ENCODE measurements at places on chromosomes 1 and 21.

GRCh38 chr1:7404046-7404742 lies 366.9 kb upstream of the VAMP3 start:
- no peak for DNase-seq

GRCh38 chr1:168708698-168709404 lies 20.2 kb downstream of the DPT start:
- DNase-seq: peak; percentile 31

GRCh38 chr1:107623431-107623830 lies 341.5 kb downstream of the VAV3 start:
- no peak for DNase-seq

DNA sequence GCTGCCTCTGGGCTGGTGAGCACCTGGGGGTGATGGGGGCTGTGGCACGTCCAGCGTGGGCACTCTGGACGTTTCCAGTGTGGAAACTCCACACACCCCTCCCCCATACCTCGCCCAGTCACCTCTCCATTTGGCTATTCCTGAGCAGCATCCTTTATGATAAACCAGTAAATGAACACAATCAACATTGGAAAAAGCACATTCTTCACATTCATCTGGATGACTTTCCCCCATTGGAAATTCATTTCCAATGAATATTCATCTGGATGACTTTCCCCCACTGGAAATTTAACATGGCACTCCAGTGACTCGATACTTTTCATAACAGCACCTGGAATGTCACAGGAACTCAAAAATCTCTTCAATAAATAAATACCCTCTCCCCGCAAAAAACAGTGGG lies 104.8 kb upstream of the KRTAP19-8 start:
- DNase-seq: no peak

- DNase-seq: no peak
Observed at GRCh38 chr1:229869240-229869639, 197.8 kb upstream of the GALNT2 start.

- DNase-seq: no peak
Observed at GRCh38 chr1:5620997-5621396, 371.2 kb downstream of the NPHP4 start.

GRCh38 chr1:13730291-13730690 lies 30.3 kb downstream of the PRDM2 start:
- DNase-seq: no peak

GRCh38 chr1:167899253-167899681 lies 14.7 kb downstream of the ADCY10 start:
- peak; percentile 65 for DNase-seq

- peak; percentile 93 for DNase-seq
Observed at GRCh38 chr1:198657550-198658064, 18.8 kb downstream of the PTPRC start.

GRCh38 chr1:182993746-182994145 lies 29.5 kb upstream of the LAMC1 start:
- no peak for DNase-seq

DNA sequence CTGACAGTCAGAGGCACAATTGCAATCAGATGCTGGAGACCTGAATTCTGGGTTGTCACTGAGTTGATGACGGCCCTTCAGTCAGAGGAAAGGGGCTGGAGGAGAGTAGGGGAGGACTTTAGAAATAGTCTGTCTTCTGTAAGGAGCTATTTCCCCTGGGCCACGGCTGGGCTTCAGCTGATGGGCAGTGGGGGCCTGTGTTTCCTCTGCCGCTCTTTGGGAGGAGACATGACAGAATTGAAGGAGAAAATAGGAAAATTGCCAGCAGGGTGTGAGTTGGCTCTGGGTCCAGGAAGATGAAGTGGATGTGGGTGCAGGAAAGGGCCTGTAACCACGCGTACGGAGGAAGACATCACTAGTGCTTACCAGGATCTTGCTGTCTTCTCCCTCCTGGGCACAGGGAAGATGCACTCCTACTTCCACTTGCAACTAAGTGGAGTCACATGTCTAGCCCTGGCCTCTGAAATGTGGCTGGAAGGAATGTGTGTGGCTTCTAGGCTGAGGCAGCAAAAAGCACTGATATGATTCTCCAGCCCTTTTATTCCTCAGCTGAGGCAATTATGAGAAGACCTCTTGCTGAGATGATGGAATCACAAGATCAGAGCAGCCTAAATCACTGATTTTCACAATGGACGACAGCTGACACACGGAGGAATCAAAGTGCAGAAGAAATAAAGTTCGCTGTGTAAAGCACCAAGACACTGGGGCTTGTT lies 250.0 kb downstream of the GRIK3 start:
- peak; percentile 1 for DNase-seq

GRCh38 chr1:8047112-8047511 lies 21.0 kb upstream of the ERRFI1 start:
- no peak for DNase-seq

GRCh38 chr1:12040457-12041051 lies 21.3 kb downstream of the MIIP start:
- peak; percentile 75 for DNase-seq

- no peak for DNase-seq
Observed at GRCh38 chr1:36693603-36694002, 210.9 kb upstream of the CSF3R start.

- DNase-seq: no peak
Observed at GRCh38 chr21:45404730-45405270, at the start of gene COL18A1. COL18A1 (plus strand) TSS chr21:45405165; CDS start chr21:45405231, 66 bp downstream.

DNA sequence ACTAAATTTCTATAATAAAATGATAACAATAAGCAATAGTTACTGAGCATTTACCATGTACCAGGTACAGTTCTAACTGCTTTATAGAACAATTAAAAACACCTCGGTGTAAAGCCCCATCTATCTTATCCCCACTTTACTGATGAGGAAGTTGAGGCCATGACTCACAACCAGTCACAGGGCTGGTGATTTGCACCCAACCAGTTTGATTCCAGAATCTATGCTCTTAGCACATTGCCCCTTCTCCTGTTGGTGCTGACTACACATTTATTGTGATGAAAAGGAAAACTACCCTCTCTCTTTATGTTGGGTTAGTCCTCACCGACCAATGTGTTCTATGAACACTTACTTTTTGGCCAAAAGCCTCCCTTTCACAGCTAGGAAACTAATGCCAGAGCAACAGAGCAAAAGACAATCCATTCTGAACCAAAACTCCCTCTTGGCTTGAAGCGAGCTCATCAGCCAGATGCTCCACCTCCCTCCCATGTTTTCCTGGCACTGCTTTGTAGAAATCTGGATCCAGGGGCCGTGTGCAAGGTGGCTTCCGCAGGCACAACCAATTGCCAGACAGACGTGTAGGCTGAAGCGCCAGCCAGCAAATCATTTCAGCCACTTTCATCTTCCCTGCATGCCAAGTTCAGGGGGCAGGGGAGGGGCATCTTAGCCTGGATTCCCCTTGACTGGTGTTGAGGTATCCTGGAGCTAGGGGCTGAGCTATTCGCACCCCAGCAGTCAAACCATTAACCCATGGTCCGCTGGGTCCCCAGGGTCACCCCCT lies 32.0 kb upstream of the SLC30A1 start:
- no peak for DNase-seq

DNA sequence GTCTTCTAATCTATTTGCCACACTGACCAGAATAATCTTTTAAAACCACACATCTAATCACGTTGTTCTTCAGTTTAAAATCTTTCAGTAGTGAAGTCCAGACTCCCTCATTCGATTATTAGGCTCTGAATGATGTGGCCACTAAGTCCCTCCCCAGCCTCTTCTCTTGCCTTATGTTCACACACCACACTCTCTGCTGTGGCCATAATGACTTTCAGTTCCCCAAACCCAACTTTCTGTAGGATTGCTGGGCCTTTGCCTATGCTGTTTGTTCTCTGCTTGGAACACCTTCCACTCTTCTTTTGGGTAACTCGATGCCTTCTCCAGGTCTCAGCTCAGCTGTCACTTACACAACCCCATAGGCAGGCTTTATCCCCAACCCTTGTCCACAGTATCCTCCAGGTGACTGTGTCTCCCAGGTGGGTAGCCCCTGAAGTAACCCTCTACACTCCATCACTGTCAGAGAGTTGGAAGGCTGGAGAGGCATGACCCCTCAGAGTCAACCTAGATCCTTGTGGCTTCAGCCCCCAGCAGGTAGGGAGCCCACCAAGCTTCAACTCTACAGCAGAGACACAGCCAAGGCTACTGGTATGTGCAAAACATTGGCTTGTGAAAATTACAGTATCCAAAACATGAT lies 8.4 kb upstream of the SLC37A1 start:
- DNase-seq: no peak

- DNase-seq: peak; percentile 84
Observed at GRCh38 chr1:46539972-46540371, 11.5 kb downstream of the KNCN start.

- DNase-seq: no peak
Observed at GRCh38 chr1:22104094-22104493, 38.8 kb downstream of the WNT4 start.

- no peak for DNase-seq
Observed at GRCh38 chr1:15277933-15278332, 30.9 kb downstream of the FHAD1 start.

- no peak for DNase-seq
Observed at GRCh38 chr1:155977690-155978324, 540 bp downstream of the ARHGEF2 start.

DNA sequence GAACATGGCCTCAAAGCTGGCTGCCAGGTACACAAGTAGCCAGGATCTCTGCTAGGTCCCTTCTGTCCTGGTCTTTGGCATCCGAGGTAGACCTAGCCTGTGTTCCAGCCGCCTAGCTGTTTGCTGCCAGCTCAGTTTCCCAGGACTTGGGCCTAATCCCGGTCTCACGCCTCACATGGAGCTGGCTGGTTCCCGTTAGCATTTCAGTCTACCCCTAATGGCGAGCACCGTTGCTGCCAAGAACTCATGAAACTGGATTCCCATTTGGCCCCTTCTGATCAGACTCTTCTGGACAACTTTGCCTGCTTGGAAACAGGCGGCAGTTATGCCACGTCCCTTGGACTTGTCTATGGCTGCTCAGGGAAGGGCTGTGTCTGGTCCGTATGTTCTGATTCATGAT lies 26.2 kb upstream of the HHAT start:
- DNase-seq: no peak

DNA sequence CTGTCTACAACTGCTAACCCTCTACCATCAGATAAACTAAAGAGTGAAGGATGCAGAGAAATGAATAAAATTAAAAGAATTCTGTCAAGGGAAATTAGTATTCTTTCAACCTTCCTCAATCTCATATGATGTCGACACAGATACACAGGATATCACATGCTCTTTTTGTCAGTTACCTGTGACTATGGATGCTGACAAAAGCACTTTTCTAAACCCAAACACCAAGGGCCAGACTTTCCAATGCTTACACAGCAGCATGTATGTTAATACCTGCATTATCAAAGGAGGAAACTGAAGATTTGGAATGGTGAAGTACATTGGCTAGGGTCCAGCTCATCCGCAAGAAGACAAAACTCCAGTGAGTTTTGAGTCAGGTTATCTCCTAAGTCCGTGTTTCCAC lies 294.0 kb downstream of the SMYD3 start:
- no peak for DNase-seq

GRCh38 chr1:63129184-63129583 lies 193.2 kb upstream of the FOXD3 start:
- no peak for DNase-seq

GRCh38 chr1:90621986-90622385 lies 95.1 kb downstream of the BARHL2 start:
- DNase-seq: no peak

DNA sequence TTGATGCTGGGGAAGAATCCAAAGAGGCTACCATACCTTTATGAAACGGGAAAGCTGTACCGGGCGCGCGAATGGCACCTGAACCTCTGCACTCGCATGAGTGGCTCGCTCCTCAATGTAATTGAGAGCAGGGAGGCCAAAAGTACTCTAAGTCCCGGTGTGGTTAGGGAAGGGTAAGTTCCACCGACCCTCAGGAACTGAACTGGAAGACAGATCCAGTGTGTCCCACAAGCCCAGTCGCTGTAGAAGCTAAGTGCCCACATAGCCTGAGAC lies 1.0 kb downstream of the GATAD2B start:
- no peak for DNase-seq
